ENCODE measurements at places on chromosomes 2 and 18.

DNA sequence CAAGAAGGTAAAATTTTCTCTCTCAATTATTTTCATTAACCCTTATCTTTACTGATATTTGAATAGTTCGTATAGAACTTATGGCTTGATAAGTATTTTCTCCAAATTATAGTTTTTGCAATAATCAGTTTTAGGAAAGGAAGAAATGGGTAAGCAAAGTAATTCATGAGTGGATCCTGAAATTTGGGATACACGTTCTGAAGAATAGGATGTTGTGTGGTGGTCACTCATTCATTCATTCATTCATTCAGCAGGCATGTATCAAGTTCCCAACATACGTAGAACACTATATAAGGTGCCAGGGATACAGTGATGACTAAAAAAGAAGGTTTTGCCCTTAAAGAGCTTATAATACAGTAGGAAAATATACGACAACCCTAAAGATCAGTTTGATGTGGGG lies 95.4 kb downstream of the PTRHD1 start:
- no peak for DNase-seq

DNA sequence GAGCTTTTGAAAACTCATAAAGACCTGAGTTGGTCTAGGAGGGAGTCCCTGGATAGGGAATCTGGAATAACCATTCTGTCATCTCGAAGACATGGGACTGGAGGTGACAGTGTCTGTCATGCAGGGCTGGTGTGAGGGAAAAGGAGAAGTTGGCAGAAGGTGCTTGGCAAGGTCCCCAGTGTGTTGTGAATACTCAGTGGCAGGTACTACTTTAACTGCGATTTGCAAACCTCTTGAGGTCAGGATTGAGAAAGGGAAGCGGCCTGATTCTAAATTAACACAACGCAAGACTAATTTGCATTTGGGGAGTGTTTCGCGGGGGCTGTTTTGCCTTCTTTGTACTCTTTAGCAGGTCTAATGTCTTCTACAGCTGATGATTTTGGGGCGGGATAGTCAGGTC lies 77.0 kb upstream of the TMEM200C start:
- DNase-seq: no peak

GRCh38 chr18:55173291-55173690 lies 214.0 kb upstream of the CCDC68 start:
- no peak for DNase-seq

DNA sequence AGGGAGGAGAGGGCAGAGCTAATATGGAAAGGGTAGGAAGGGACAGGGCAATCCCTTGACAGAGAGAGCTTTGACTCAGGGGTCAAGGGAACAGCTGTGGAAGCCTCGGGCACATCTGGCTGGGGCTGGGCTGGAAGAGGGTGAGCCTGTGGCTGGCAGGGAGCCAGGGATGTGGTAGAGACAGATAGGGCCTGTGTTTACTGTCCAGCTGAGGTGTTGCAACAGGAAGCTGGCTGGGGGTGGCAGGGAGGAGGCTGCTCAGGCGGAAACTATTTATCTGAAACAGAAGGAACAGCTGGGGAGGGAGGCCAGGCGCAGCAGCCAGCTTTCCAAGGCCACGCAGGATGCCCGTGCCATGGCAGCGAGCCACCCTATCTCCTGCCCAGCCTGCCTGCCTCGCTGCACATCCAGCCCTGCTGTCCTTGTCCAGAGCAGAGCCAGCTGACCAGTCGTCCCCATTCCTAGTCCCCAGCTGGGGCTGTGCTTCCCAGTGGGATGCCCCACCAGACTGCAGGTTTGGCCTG lies 264.7 kb downstream of the CYP26B1 start:
- no peak for DNase-seq

DNA sequence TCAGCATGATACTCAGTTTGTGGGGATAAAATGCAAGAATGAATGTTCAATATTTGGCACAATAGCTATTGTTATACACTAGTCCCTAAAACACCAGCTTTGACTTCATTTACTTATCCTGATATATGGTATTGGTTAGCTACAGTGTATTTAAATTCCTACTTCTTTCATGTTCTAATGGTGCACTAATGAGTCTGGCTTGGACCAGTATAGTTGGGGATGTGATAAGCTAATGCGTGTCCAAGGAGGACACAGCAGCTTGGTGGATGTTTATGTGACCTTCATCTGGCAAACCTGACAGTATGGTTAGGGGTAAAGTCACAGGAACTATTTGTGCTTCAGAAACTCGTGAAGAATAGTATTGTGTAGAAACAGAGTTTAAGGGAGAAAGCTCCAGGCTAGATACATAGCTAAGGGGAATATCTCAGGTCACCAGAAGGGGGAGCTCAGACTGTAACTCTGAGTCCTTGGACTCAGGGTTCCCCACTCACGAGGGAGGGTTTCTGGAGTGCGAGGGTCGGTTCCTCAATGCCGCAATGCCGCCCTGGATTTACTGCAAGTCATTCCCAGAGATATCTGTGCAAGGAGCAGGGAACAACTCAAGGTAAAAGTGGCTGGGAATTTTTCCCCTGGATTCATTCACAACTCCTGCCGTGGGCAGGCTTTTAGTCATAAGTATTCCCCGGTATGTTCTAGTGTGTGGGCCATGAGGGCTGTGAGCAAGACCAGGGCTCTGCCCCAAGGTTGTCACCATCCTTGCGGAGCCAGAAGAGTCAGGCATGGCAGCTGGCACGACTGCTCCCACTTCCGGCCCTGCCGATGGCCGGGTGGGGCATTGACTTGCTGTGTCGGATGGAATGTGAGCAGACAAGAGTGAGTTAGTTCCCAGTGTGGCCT lies 14.5 kb downstream of the IL1R2 start:
- DNase-seq: peak; percentile 33

Measured in glomerular endothelial cell (primary cell).